Hepatic stellate cell (primary cell): ENCODE measurements at places on chromosomes 1 and 21.

GRCh38 chr1:22556391-22557104, 6.7 kb upstream of the EPHA8 start:
- DNase-seq: no peak

- no peak for DNase-seq
These were observed 483.5 kb downstream of the ADGRL2 start for GRCh38 chr1:82284213-82284612.

GRCh38 chr1:5651027-5651410, 341.2 kb downstream of the NPHP4 start:
- no peak for DNase-seq

DNA sequence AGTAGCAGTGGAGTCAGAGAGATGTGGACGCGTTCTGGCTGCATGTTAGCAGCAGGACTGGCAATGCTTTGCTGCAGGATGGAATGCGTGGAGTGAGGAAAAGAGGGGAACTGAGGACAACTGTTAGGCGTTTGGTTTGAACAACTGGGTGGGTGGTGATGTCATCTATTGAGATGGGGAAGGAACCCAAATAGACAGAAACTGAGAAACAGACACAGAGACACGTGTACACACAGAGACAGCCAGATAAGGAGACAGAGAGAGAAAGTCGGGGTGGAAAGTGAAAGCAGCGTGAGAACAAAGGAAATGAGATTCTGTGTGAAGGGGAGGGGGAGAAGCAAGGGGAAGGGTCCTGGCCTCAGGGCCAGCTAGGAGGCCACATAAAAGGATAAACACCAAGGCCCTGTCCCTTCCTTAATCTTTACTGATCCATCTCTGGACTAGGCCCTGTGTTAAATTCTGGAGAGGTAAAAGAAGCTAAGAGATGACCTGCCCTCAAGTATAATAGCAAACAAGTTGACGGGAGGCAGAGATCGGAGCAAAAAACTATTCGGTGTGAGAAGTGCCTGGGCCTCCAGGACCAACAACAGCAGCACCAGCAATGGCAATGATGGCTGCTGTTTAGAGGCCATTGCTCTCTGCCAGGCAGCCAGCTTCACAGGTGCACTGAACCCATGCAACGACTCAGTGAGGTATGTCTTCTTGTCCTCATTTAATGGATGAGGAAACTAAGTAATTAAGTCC, 31.6 kb downstream of the VWA5B1 start:
- no peak for DNase-seq
